Right renal cortex interstitium (tissue), 3 donors: ENCODE measurements at places on chromosomes 5 and 9. TPM values are rescaled to one million over a fixed set of nuclear protein-coding genes. Genes with fewer than 3 reads are reported as not detected.

- DNase-seq, result no peak
These were observed 95.0 kb upstream of the PRR16 start for GRCh38 chr5:120368923-120369715.

DNA sequence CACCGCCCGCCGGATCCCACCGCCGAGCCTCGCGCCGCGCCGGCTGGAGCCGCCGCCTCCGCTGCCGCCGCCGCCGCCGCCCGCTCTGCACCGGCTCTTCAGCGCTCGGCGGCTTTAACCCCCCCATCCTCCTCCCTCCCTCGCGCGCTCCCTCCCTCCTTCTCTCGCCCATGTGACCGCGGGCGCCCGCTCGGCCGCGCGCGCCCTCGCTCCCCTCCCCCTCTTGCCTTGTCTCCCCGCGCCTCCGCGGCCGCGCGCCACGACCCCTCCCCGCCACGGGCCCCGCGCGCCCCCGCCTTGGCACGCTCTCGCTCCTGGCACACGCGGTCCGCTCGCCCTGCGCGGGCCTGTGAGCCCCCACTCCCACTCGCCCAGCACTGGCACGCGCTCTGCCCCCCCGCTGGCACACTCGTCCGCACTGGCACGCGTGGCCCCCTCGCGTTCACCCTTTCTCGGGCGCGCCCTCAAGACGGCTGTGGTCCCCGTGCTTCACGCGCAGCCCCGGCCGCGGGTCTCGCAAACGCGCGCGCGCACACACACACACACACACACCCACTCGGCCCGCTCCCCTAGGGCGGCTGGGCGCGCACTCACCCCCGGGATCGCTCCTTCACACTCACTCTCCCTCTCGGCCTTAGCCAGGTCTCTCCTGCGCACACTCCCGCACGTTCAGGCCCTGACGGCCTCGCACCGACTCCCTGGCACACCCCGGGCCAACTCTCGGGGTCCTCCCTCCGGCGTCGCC lies at the start of gene CNTFR:
Gene CNTFR, minus strand, starts transcription at position 89 of the 745 bp plus-strand sequence. CDS start 20,743 bp downstream, outside the sequence.
- no peak for DNase-seq

DNA sequence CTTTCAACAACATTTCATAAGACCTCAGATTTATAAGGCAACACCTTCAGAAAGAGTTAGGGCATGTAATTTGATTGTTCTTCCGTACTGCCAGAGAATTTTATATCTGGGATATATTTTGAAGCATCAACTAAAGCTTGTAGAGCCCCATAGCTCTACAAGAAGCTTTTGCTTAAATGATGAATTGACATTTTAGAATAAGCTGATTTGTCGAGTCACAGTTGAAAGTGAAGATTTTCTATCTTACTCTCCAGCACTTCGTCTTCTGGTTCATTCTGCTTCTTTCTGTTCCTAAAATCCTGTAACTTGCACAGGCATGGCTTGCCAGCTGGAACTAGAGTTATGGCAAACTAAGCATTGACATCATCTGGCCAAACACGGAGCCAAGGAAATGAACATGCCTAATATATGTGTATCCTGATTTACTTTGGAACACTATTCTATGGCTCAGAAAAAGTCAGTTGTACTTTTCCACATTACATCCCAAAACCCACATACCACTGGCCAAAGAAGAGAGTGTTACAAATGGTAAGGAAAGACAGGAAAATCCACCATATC lies 68.6 kb upstream of the MAST4 start:
- no peak for DNase-seq

- DNase-seq, result no peak
These were observed 92.9 kb downstream of the SPATA31D1 start for GRCh38 chr9:82081496-82081895.

- DNase-seq, result no peak
These were observed 45.0 kb downstream of the IRF1 start for GRCh38 chr5:132445640-132445923.

DNA sequence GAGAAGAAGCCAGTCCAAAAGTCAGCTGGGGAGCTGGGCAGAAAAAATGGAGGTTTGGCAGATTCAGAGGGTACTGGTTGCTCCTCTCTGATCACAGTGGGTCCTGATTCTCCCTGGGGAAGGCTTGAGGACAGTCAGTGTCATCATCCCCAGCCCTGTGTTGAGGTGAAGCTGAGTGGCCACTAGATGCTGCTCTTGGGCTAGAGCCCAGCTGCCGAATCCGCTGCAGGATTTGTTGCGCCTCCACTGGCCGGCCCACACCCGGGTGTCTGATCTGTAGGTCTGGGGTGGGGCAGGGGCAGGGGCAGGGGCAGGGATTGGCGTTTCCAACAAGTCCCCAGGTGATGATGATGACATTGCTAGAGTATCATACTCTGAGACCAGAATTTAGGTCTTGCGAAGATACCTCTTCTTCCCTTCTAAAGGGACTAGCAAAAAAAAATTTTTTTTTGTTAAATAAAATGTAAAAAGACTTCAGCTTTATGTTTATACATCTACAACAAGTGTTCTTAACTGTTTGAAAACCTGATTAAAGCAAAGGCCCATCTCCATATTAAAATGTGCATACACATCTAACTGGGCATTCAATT lies 106.8 kb downstream of the PDE6A start:
- no peak for DNase-seq

DNA sequence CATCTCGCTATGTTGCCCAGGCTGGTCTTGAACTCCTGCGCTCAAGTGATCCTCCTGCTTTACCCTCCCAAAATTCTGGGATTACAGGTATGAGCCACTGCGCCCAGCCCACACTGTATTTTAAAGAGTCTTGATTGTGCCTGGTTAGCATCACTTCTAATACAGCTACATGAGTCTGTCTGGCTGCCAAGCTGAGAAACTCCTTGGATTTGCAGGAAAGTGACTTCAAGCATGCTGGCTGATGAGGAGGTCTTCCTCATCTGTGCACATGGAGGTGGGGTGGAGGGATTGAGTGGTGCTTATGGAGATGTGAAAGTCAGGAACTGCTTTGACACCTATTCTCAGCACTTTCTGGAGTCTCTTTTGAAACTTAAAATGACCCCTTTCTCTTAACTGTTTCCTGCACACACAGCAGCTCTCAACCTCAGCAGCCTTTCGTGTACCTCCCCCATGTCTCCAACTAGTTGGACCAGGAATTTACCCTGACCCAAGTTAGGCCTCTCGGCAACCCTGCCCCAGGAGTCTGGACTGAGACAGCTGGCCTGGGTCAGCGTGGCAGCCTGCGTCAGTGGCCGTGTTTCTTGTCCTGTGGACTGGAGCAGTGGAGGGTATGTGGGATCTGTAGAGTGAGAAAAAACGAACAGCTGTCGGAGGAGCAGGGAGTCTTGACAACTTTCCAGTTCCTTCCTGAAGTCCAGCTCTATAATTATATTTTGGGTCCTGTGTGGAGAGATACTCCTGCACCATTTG lies 72.5 kb downstream of the ACER2 start:
- DNase-seq, result no peak

GRCh38 chr5:133679534-133679933 lies 67.2 kb upstream of the FSTL4 start:
- no peak for DNase-seq

DNA sequence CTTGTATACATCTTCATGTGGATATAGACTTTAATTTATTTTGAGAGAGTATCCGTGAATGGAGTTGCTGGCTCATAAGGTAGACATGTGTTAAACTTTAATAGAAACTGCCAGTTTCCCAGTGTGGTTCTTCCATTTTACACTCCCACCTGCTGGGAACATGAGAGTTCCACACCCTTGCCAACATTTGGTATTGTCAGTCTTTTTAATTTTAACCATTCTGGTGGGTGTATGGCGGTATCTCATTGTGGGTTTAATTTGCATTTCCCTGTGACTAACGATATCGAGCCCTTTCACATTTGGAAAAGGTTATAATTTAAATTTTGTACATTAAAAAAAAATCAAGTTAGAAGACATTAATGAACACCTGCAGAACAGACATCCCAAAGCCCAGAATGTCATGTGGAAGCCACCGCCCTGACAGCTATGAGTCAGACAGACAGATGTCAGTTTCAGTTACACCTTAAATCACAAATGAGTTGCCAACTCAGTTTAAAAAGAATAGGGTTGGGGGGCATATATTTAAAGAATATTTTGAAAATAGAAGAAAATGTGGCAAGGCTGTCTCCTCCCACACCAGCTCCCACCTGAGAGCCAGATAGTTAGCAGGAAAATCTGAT lies 36.9 kb downstream of the ANKRD33B start:
- DNase-seq, result no peak

- DNase-seq, result no peak
These were observed 6.1 kb upstream of the DMRT3 start for GRCh38 chr9:970151-970996.

- no peak for DNase-seq
These were observed 111.9 kb downstream of the NTRK2 start for GRCh38 chr9:84781458-84781857.

DNA sequence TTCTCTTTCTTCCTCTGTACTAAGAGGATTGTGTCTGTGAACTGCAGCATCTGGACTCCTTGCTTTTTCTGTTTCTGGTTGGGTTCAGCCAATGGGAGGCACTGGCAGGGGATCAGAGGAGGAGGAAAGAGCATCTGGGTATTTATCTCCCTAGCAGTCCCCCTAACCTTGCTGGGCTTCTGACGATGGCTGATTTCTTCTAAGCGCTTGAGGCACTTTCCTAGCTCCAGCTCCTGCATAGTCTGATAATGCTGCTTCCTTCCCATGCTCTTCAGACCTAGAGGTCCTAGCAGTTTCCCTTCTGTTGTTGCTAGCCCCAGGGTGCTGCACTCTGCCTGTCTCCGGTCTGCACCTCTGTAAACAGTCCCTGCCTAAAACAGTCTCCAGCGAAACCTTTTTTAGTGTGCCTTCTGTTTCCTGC lies 225.1 kb downstream of the PDZD2 start:
- DNase-seq, result no peak

DNA sequence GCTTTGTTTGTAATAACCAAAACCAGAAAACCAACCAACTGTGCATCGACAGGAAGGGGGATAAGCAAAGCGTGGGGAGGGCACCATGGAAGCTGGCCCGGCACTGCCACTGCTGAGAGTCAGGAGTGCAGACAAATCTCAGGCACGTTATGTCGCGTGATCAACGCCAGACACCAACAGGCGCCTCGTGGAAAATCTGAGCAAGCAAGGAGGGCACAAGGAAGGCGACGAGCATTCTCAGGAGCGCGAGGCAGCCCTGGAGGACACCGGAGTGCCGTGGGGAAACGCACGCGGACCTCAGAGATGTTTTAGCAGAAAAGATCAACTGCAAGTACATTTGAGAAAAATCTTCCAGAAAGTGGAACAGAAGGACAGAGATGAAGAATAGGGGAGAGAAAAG lies 15.1 kb upstream of the NSMF start:
- no peak for DNase-seq

PCDHGA5 gene
- 2.8 TPM for polyA plus RNA-seq

FCN1 gene
- 2.8 TPM for polyA plus RNA-seq

PWWP2A gene
- 30.4 TPM for polyA plus RNA-seq

FYB1 gene
- 5.4 TPM for polyA plus RNA-seq

CDH6 gene
- polyA plus RNA-seq, result 63.4 TPM

CCDC152 gene
- 15.4 TPM for polyA plus RNA-seq

OTULINL gene
- 11.5 TPM for polyA plus RNA-seq

FREM1 gene
- polyA plus RNA-seq, result 182 TPM
